ENCODE measurements at places on chromosomes 6 and 20.
A peak's percentile ranks its signal among the peaks of the same experiment; 100 is the strongest.

- no peak for DNase-seq
Measured at GRCh38 chr6:38985839-38986238, 62.7 kb upstream of the GLP1R start.

DNA sequence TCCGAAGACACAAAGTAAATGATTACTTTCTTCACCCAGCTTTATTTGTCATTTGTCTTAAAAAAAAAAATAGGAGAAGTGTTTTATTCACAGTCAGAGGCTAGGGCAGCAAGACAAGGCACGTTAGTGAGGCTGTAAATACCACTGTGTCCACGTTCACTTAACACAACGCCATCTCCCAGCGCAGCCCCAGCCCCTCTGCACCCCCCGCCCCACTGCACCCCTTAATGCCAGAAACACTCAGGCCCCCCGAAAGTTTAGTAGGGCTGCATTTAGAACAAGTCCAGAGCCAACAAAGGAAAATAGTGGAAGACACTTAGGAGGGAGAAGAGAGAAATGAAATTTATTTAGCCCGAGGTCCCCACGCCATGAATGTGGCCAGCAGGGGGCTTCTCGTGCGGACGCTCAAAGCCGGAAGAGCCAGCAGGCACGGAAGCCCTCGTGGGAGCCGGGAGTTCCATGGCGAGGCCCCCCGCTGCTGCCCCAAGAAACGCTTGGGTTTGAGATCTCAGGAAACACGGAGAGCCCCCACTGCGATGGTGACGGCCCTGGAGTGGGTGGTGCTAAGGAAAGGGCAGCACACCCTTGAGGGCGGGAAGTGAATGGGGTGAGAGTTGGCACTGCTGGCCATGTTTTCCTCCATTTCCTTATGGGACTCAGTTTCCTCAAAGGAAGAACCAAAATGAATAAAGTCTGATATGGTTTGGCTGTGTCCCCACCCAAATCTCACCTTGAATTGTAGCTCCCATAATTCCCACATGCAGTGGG lies 50.2 kb downstream of the IYD start:
- DNase-seq = peak; percentile 16

DNA sequence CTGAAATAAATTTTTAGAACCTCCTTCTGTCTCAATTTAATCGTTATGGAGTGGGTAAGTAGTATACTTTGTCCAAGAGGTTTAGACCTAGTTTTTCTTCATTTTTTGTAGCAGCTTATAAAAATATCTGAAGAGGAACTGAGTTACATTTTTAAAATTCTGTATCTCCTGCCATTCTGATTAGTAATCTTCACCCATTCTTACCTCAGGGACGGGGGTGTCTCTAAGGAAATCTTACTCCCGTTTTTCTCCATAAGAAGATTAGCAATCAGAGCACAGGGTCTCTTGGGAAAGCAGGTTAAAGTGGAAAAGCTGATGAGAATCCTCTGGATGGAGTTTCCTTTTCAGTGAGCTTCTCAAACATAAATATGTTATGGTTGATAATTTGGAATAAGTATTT lies 259.3 kb upstream of the FAM83B start:
- DNase-seq = no peak

DNA sequence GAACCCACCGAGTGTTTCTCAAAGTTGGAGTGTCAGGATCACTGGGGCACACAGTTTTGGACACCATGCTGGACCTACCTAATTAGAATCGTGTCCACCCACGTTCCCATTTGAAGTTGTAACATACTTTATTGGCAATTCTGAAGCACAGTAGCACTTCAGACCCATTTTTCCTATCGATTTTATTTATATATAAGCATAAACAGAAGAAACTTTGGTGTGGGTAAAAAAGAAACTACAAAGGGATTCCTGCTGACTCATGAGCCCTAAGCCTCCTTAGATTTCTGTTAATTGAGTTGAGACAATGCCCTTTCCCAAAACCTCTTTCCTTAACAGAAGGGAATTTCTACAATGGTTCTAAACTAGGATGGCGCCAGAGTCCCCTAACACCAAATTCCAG lies 398.0 kb downstream of the CDKAL1 start:
- DNase-seq = no peak

GRCh38 chr20:8740265-8740664 lies 328.6 kb upstream of the PLCB4 start:
- DNase-seq = no peak

GRCh38 chr6:27608916-27609883 lies 136.3 kb upstream of the ZNF184 start:
- no peak for DNase-seq

DNA sequence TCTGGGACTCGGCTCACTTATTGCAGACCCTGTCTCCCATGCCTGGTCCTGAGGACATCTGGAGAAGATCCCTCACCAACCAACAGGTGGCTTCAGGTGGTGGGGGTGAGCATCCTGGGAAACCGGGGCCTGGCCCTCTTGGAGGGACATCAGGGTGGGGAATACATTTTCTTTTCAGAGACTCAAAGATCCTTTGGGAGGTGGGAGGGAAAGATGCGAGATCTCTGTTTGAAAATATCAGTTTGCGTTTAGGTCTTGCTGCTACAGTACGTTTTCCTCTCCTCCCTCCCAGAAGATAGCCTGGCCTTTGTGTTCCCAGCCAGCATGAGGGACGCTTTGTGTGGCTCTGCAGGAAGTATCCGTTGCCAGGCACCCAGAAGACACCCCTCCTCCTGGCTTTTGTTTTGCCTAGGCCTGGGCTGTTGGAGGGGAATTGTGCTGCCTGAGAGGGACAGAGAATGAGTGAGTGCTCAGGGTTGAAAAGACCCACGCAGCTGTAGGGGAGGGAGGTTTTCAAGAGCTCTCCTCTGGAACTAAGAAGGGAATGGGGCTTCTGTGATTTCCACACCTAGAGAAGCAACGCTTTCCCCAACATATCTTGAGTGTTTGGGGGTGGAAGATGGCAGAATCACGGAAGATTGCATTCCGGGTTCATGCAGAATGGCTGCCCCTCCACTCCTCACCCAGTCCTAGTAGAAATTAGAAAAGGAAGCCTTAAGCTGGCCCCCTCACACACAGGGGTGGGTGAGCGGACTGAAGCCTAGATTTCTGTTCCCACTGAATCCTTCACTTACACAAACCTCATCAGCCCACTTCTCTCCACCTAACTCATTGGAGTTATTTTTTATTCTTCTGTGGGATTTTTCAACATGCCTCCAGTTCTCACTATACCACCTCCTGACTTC lies 22.0 kb upstream of the SLC2A12 start:
- no peak for DNase-seq

GRCh38 chr6:61592238-61592637 lies 693.8 kb downstream of the KHDRBS2 start:
- DNase-seq = no peak

DNA sequence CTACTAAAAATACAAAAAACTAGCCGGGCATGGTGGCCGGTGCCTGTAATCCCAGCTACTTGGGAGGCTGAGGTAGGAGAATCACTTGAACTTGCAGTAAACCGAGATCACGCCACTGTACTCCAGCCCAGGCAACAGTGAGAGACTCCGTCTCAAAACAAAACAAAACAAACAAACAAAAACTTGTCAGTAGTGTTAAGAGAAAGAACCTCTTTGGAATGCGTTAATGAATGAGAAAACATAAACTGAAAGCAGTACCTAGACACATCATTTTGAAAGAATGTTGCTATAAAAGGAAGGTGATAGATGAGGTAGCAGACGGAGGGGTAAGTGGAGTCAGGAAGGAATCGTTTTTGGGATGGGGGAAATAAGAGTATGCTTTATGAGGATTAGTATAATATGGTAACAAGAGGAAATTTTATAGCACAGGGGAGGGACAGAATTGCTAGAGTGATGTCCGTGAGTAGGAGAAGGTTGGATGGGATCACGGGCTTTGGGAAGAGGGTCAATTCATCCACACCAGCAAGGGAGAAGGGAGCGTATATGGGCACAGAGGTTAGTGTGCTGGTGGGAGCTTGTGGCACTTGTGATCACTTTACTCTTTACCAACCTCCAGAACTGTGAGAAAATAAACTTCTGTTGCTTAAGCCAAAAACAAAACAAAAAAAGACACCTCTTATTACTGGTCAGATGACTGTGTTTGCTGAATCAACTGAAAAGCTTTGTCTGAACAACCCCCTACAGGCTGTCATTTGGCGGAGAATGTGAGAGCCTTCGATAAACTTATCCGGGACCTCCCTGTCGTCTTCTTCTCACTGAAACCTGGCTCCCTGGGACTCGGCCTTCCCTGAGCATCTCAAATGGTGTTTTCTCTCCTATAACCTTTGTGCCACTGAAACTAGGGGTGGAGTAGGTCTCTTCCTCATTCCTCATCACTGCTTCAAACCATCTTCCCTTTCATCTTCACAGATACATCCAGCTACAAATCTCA lies 48.9 kb upstream of the TFAP2A start:
- no peak for DNase-seq

DNA sequence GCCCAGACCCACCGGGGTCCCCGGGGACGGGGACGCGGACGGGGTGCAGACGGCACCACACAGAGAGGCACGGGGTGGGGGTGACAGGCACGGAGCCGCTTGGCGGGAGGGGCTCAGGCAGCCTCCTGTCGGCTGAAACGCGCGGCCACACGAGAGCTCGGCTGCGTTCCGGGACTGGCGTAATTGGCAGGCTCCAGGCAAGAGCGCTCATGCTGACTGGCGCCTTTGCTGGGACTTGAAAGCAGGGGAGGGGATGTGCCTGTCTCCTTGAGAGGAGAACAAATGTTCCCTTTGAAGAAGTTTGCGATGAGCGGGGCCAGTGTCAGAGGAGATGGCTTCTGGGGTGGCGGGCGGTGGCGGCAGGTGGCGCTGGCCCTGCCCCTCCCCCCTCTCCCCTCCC lies 25.8 kb downstream of the BHLHE23 start:
- DNase-seq = peak; percentile 25

- no peak for DNase-seq
Measured at GRCh38 chr6:159729598-159730331, 2.5 kb downstream of the WTAP start.

- DNase-seq = no peak
Measured at GRCh38 chr20:5136096-5136495, 9.3 kb downstream of the CDS2 start.

DNA sequence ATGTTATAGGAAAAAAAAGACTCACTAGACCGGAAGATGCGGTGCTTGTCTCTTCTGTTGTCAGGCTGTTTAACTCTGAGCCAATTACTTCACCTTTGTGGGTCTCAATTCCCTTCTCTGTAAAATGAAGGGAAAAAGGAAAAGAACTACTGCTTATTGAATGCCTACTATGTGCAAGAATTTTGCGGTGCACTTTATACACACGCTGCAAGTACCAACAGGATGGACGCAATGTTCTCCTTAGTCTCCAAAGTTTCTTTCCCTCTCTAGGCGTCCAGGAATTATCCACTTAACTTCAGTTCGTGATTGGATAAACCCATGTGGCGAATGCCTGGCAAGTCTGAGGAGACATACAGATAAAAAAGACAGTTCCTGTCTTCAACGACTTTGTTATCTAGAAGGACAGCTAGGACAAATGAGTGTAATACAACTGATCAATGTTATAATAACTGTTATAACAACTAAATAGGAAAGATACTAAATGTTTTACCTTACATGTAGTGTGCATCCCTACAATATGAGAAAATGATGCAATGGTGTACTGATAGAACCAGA lies 69.0 kb upstream of the JARID2 start:
- DNase-seq = no peak

DNA sequence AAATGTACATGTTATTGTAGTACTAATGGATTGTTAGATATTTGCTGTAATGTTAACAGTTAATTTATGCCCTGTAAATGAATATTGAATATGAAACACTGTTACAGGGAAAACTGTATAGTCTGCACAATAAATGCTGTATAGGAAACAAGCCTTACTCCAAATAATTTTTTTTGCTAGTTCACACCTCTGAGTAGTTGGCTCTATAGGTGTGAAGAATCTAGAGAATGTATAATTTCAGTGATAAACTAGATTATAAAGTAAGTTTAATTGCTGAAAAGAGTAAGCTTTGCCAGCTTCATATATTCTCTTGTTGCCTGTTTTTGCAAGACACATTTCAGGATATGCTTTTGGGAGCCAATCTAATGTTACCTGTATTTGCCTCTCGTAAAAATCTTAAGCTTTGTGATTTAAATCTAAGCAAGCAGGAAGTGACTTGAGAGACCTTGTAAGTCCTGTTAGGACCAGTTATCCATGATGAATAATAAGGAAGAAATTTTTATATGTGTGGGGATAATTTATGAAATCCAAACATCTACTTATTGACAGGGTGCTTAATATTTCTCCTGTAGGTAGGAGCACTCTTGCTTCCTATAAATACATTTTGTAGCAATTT lies 232.4 kb downstream of the ZFAND3 start:
- DNase-seq = no peak

GRCh38 chr20:39875492-39876110 lies 813.4 kb downstream of the MAFB start:
- no peak for DNase-seq

Data from activated CD4-positive, alpha-beta T cell treated with anti-CD3 and anti-CD28 coated beads, Interleukin-2, amount 50 U/mL, for 24 hours (primary cell).